Peyer's patch (tissue), 4 donors: ENCODE measurements at places on chromosomes 2 and 18. TPM values are rescaled to one million over a fixed set of nuclear protein-coding genes. Genes with fewer than 3 reads are reported as not detected.

- H3K4me1 ChIP-seq: no peaks in the 10 kb centered on the region
- no peak overlapping the region for H3K27ac ChIP-seq
- no peaks in the 10 kb centered on the region for H3K27me3 ChIP-seq
Measured at GRCh38 chr18:26510337-26510736, 38.0 kb downstream of the KCTD1 start.

The TUBA3E gene
- total RNA-seq: not detected

DNA sequence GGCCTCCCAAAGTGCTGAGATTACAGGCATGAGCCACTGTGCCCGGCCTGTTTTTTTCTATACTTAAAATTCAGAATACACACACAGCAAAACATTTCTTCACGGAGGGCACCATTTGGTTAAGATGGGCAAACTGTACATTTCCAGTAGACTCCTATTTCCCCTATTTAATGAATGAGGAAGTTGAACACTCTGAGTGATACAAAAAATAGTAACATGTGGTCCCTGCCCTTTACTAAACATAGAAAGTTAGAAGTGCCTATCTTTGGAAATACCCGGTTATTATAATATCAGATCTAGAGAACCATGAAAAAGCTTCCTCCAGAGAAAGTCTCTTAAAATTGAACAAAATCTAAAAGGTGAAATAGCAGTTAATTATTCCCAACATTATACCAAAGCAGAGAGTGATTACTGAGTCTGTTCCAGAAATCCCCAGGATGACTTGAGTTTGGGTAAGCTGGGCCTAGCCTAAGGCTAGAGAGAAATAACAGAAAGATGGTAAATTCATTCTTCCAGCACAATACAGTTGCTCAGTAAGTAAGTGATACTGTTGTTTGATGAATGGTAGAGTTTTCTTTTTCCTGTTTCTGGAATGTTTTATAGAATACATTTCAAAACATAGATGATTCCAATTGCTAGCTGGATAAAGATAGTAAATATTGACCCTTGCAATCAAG is 23.3 kb upstream of the RMC1 start:
- no peaks in the 10 kb centered on the region for H3K4me1 ChIP-seq
- H3K27ac ChIP-seq: no peak overlapping the region
- H3K4me3 ChIP-seq: no peak overlapping the region
- no peaks in the 10 kb centered on the region for H3K36me3 ChIP-seq

- H3K27me3 ChIP-seq: no peaks in the 10 kb centered on the region
- H3K36me3 ChIP-seq: no peaks in the 10 kb centered on the region
- H3K4me3 ChIP-seq: no peak overlapping the region
- no peaks in the 10 kb centered on the region for H3K4me1 ChIP-seq
Measured at GRCh38 chr18:70075906-70076305, 128.2 kb upstream of the CD226 start.

The ACKR3 gene
- total RNA-seq: 21.9 TPM
